Fibroblast of skin of right quadriceps (primary cell): ENCODE measurements at places on chromosomes 2 and 18.

DNA sequence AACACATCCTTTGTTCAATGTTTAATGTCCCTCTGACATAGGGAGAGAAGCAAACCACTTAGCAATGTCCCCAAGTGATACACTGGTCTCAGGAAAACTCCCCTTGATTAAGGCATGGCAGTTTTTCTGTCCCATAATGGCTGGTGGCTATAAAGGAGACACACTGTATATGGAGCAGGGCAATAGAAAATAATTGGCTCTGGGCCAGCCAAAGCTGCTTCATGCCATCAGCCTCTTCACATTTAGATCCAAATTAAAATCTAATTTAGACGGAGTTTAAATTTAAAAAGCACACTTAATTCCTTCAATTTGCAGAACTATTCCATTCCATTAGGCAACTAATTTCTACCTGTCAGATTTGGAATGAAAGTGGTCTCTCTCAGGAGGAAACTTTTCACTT, 638.1 kb downstream of the DSC3 start:
- no peak for DNase-seq

DNA sequence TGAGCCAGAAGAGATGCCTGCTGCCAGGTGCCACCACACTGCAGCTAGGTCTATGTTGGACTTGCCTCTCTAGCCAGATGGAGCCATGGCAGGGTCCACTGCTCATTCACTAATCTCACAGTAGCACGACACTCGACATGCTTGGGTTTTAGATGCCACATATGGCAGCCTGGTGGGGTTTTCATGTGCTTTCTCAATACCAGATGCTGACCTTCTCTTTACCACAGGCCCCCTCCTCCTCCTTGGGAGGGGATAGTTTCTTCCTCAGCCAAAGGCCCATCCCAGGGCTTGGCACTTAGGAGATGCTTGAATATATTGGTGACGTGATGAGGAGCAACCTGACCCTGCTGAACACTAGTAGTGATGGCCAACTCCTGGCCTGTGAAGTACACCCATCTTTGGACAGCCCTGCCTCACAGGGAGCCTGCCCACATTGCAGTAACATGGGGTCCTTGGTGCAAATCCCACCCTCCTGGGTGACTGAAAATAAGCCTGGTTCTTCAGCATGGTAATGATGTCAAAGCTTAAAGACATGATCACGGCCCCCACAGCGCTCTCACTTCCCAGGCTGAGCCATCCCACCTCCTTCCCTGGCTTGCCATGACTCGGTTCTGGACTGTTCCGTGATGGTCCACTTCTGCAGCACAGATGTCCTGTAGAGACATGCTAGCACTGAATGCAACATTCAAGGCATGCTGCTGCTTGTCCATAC, 227.5 kb downstream of the SH3RF3 start:
- DNase-seq, result no peak

- DNase-seq, result no peak
Measured at GRCh38 chr2:61357681-61358080, 113.2 kb downstream of the USP34 start.

- no peak for DNase-seq
Measured at GRCh38 chr2:138620431-138620830, 118.9 kb downstream of the SPOPL start.
